Dermis microvascular lymphatic vessel endothelial cell (primary cell): ENCODE measurements at places on chromosomes 5 and 9. TPM values are rescaled to one million over a fixed set of nuclear protein-coding genes. Genes with fewer than 3 reads are reported as not detected.

KCNMB1 gene
- total RNA-seq, result under 0.01 TPM in 1 of 2 replicates, not detected in the other

DNA sequence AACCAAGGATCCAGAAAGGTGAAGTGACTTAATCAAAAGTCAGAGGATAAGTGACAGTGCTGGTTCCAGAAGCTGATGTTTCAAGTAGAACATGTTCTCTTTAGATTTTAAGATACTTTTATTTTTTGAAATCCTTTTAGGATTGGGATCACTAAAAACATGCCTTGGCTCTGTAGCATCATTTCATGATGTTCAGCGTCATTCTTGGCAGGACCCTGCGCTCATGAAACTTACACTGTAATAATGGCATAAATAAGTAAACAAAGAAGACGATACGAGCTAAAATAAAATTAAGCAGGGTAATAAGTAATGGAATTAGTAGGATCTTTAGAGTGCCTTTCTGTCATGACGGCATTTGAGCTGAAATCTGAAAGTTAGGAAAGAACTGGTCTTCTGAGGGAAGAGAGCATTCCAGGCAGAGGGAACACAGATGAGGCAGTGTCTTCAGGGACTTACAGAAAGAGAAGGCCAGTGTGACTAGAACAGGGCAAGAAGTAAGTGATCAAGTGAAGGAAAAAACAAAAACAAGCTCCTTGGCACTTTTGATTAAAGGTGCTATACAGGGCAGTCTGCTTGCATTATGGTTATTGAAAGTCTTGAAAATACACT lies 19.9 kb downstream of the CTNNA1 start:
- no peak for DNase-seq

- no peak for DNase-seq
These were observed 71.5 kb upstream of the RPS23 start for GRCh38 chr5:82349652-82350051.

- DNase-seq, result no peak
These were observed 257.8 kb downstream of the FSTL4 start for GRCh38 chr5:133354323-133355185.

DNA sequence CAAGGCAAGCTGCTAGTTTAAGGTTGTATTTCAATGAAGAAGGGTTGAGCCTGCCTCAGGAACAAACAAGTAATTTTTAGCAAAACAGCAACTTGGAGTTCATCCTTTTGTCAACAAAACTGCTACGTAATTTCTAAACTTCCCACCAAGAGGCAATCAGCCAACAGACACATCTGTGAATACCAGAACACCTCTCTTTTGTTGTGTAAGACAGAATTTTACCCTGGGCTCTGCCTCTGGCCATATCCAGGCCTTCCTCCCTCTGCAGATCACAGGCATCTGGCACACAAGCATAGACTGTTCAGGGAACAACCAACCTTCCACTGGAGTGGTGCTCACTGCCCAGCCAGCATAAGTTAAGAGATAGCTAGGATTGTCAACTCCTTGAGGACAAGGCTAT lies 409.0 kb downstream of the SPOCK1 start:
- DNase-seq, result no peak

DNA sequence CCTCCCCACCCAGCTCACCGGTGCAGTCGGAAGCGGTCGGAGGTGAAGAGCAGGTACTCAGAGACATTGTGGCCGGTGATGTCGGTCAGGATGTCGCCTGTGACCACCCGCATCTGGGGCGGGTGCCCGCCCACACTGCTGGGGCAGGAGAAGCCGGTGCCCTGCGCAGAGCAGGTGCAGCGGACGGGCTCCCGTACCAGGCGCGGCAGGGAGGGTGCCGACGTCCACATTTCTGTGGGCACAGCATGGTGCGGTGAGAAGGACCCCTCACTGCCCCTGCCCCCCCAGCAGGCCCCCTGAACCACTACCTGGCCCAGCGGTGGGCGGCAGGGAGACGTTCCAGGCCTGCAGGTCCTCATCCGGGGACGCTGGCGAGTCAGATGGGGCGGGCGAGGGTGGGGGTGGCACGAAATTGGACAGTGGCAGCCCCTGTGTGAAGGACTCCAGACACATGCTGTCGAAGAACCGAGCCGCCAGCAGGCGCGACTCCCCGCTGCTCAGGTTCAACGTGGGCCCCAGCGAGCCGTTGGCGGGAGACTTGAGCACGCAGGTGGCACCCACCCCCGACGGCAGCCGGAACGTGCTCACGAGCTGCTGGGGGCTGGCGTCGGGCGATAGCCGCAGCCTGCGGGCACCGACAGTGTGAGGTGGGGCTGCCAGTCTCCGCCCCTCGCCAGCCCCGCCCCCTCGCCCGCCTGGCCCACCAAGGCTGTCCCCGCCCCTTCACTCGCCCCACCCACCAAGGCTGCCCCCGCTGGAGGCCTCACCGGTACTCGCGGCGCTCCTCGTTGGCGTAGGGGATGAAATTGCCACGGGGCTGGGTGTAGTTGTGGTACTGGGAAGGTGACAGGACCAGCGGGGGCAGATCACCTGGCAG lies 15.1 kb downstream of the ABCA2 start:
- DNase-seq, result no peak
